Lung (tissue), 17 donors: ENCODE measurements at places on chromosomes 1 and 21. TPM values are rescaled to one million over a fixed set of nuclear protein-coding genes. Genes with fewer than 3 reads are reported as not detected.

The KRTAP7-1 gene
- polyA plus RNA-seq, result not detected

The SPATA46 gene
- not detected for polyA plus RNA-seq

The ZBTB48 gene
- polyA plus RNA-seq, result 35.5 TPM

The EFNA3 gene
- polyA plus RNA-seq, result 1.8 TPM

The FAM3B gene
- 4.5 TPM for polyA plus RNA-seq

The XKR8 gene
- 11.5 TPM for polyA plus RNA-seq

The FAM151A gene
- 0.02 TPM for polyA plus RNA-seq

The CD5L gene
- polyA plus RNA-seq, result 0.46 TPM
